ENCODE measurements at places on chromosomes 5 and 9. TPM values are rescaled to one million over a fixed set of nuclear protein-coding genes. Genes with fewer than 3 reads are reported as not detected.

The SERINC5 gene
- 128 TPM for total RNA-seq

The OR13C8 gene
- total RNA-seq: not detected

The ELOVL7 gene
- total RNA-seq: 7.8 TPM

The NPR3 gene
- total RNA-seq: 0.23 TPM

The LVRN gene
- total RNA-seq: 0.13 TPM

The CAAP1 gene
- total RNA-seq: 33.2 TPM

The ADGRD2 gene
- 1.6 TPM for total RNA-seq

The GDA gene
- total RNA-seq: 0.39 TPM

The SLC6A19 gene
- total RNA-seq: not detected

The SLC6A3 gene
- 0.53 TPM for total RNA-seq

The GPR150 gene
- 0.13 TPM for total RNA-seq

DNA sequence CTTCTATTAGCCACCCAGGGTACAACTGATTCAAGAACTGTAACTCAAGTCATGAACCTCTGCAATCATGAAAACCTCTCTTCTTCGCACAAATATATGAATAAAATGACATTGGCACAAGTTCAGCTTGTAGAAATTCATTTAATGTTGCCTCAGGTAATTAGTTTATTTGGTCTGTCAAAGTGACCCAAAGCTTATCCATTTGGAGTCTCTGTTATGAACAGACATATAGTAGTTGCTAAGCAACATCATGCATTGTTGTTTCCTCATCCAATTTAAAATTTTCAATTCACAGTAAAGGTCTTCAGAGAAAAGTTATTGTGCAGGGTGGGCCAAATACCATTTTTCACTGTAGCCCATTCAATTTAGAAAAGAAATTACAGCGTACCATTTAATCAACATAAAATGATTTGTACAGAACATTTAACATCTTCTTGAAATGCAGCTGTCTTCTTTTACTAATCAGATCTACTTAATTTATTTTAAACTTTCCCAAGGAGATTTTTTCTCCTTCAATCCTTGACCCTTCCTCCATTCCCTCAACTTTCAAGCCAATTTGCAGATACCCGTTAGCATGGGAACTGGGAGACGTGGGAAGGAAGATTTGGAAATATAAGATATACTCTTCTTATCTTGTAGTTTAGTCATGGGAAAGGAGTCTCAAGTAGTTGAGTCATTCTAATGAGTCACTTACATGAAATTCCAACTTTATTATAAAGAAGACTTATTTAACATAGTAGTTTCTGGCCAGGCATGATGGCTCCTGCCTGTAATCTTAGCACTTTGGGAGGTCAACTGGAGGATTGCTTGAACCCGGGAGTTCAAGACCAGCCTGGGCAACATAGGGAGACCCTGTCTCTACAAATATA lies 231.3 kb downstream of the ATPSCKMT start:
- no peak overlapping the region for H3K27ac ChIP-seq
- H3K4me1 ChIP-seq: peaks cover 7% of the 10 kb centered on the region
- peaks cover 12% of the 10 kb centered on the region for H3K36me3 ChIP-seq
- H3K4me3 ChIP-seq: no peak overlapping the region

GRCh38 chr5:147454996-147455677 lies 54.7 kb downstream of the DPYSL3 start:
- peaks cover 6% of the 10 kb centered on the region for H3K36me3 ChIP-seq
- peaks cover 70% of the 10 kb centered on the region for H3K4me1 ChIP-seq
- no peak for DNase-seq

DNA sequence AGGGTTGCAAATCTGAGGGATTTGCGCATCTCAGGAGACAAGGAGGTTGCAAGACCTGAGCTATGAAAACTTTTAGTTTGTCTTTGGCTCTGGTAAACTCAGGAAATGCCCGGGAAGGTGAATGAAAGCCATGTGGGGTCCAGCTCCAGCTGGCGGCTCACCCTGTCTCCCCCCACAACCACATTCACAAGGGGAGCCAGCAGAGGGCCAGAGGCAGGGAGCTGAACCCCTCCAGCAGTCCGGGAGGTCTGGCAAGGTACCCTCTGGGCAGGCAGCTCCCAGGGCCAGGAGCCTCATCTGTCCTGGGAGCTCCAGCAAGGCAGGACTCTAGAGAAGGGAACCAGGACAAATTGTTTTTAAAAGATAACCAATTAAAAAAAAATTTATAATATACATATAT lies 2.5 kb upstream of the FGFR4 start:
- no peak overlapping the region for H3K4me3 ChIP-seq
- H3K36me3 ChIP-seq: no peaks in the 10 kb centered on the region
- H3K27ac ChIP-seq: peak overlapping the region; percentile 27
- no peaks in the 10 kb centered on the region for H3K27me3 ChIP-seq
- no peak for DNase-seq
- peaks cover 37% of the 10 kb centered on the region for H3K4me1 ChIP-seq

DNA sequence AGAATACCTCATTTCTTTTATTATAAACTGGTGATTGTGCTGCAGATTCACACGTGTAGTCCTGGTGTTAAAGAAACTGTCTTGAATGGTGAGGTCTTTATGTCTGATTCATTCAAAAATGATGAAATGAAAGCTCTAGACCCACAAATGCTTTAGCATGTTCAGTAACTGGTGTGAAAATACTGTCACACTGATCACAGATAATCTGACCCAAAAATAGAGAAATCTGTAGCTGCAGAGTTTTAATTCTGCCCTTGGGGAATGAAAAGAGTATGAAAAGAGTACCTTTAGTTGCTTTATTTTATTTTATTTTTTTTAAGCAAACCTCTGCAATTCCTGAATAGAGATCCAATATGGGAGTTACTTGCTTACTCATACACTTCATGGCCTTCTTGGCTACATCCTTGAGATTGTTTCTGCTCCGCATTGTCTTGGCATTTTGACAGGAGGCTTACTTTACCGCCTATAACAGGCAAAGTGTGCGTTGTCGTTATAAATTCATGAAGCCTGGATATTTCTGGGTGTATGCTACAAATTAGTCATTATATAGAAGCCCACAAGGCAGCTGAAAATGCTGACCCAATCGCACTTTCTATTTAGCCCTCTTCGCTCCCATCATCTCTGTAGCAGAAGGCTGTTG lies 2.7 kb downstream of the RGMB start:
- no peak for DNase-seq
- peaks cover 51% of the 10 kb centered on the region for H3K4me1 ChIP-seq
- H3K4me3 ChIP-seq: peak overlapping the region; percentile 96
- peaks cover 7% of the 10 kb centered on the region for H3K27me3 ChIP-seq
- no peak overlapping the region for H3K27ac ChIP-seq
- H3K36me3 ChIP-seq: peaks cover 41% of the 10 kb centered on the region

GRCh38 chr5:124285071-124285470 lies 461.4 kb downstream of the ZNF608 start:
- H3K4me1 ChIP-seq: peaks cover 19% of the 10 kb centered on the region
- no peak for DNase-seq
- no peaks in the 10 kb centered on the region for H3K27me3 ChIP-seq
- H3K36me3 ChIP-seq: peaks cover 12% of the 10 kb centered on the region
- no peak overlapping the region for H3K4me3 ChIP-seq

- 0 out of 2 replicates have a peak, but pooled peaks cover under 1% of the 10 kb centered on the region for H3K36me3 ChIP-seq
- DNase-seq: no peak
- peak overlapping the region; percentile 40 for H3K4me3 ChIP-seq
- no peak overlapping the region for H3K27ac ChIP-seq
- peaks cover 4% of the 10 kb centered on the region for H3K27me3 ChIP-seq
These were observed 1.9 kb upstream of the RUSC2 start for GRCh38 chr9:35488021-35488420.

DNA sequence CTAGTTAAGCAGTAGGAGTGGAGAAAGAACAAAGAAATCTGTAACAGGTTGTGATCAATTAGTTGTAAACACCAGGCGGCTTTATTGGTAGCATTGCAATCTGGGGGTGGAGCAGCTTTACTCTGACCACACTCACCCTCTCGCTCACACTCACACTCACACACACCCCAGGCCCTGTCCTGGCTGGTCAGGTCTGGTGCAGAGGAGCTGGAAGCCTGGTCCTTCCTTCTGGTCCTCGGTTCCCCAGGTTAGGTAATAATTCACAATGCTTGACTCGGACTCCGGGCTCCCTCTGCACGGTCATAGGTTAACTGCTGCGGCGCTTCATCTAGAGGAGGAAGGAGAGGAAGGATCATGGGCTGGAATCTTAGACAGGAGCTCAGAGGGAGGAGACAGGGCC lies 1.6 kb downstream of the CCL19 start:
- no peak overlapping the region for H3K27ac ChIP-seq
- H3K27me3 ChIP-seq: peaks cover 3% of the 10 kb centered on the region
- peaks cover 16% of the 10 kb centered on the region for H3K4me1 ChIP-seq
- no peak for DNase-seq

DNA sequence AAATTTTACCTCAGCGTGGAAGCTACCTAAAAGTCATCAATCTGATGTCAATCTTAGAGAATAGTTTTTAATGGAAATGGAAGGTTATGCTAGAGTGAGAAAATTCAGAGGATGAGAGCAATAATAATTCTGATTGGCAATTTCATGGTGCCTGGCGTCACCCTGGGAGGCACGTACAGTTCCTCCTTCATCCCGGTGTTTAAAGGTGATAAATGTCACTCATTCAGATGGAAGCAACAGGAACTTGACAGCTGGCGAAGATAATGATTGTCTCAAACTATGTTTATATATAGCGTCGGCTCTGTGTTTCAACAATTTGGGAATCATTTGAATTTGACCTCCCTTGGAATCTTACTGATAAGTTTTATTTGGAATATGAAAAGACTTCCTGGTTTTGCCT lies 108.4 kb downstream of the MED10 start:
- no peaks in the 10 kb centered on the region for H3K36me3 ChIP-seq
- no peaks in the 10 kb centered on the region for H3K27me3 ChIP-seq
- H3K4me3 ChIP-seq: no peak overlapping the region

DNA sequence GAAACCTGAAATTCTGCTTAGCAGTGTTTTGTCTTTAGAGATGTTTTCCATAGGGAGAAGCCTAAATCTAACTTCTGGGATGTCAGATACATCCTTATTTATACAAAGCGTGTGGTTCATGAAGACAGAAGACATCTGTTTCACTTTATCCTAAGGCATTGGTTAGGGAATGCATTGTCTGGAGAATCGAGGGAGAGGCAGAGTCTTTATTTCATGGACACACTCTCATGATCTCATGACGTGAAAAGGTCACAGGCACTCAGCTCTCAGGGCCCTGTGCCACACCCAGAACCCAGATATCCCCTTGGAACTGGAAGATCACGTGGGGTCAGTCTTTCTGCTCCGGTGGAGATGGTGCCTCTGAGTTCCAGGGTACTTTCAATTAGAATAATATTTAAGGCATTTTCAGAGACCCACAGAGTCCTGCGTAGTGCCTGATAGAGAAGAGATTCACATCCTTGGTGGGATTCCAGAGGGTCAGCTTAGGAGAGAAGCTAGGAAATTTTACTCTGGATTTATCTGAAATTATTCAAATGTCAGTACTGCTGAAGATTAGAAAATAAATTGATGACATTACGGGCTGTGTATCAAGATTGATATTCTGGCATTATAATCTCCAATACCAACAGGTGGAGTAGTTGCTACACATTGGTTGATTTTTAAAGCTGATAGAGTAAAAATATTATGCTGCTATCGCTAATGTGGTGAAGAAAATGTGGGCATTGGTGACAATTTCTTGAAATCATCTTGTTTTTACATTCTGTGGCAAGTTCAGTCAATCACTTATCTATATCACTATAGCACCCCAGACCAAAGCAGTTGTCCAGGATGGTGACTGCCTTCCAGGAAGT lies 378.3 kb downstream of the MTRR start:
- no peak overlapping the region for H3K27ac ChIP-seq
- H3K4me3 ChIP-seq: no peak overlapping the region
- H3K36me3 ChIP-seq: no peaks in the 10 kb centered on the region
- no peaks in the 10 kb centered on the region for H3K27me3 ChIP-seq
- no peak for DNase-seq

DNA sequence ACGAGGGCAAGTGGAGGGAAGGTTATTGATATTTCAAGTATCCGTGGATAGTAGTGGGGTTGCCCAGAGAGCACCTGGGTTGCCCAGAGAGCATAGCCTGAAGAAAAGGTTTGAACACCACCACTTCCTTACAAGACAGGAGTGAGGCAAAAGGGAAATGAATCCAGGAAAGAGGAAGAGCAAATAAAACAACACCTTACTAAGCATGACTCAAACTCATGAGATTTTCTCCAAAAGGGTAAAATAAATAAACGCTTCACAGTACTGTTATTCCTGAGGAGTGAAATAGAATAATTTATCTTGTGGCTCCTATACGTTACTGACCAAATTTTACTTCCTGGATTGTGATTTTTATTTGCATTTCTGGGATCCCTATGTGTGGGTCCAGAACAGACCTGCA lies 65.2 kb upstream of the PTPRD start:
- H3K4me3 ChIP-seq: no peak overlapping the region
- no peak overlapping the region for H3K27ac ChIP-seq
- 0 out of 2 replicates have a peak, but pooled peaks cover 3% of the 10 kb centered on the region for H3K4me1 ChIP-seq
- peaks cover 2% of the 10 kb centered on the region for H3K36me3 ChIP-seq

GRCh38 chr5:43303242-43303641 lies 10.0 kb downstream of the HMGCS1 start:
- H3K27me3 ChIP-seq: no peaks in the 10 kb centered on the region
- no peak overlapping the region for H3K4me3 ChIP-seq
- H3K4me1 ChIP-seq: peaks cover 62% of the 10 kb centered on the region
- DNase-seq: no peak
- peaks cover 11% of the 10 kb centered on the region for H3K36me3 ChIP-seq

GRCh38 chr5:125103459-125103858 lies 357.0 kb upstream of the ZNF608 start:
- no peaks in the 10 kb centered on the region for H3K36me3 ChIP-seq
- no peak overlapping the region for H3K27ac ChIP-seq
- DNase-seq: no peak
- no peaks in the 10 kb centered on the region for H3K27me3 ChIP-seq

- no peak for DNase-seq
- H3K27me3 ChIP-seq: 0 out of 2 replicates have a peak, but pooled peaks cover 3% of the 10 kb centered on the region
- H3K4me3 ChIP-seq: no peak overlapping the region
- no peaks in the 10 kb centered on the region for H3K36me3 ChIP-seq
- no peak overlapping the region for H3K27ac ChIP-seq
- peaks cover 17% of the 10 kb centered on the region for H3K4me1 ChIP-seq
These were observed 270.7 kb upstream of the WWC1 start for GRCh38 chr5:168020542-168021294.

- 0 out of 2 replicates have a peak overlapping the region, but pooled peaks have one; percentile 37 for H3K27ac ChIP-seq
- no peak overlapping the region for H3K4me3 ChIP-seq
- DNase-seq: no peak
- peaks cover 47% of the 10 kb centered on the region for H3K4me1 ChIP-seq
These were observed 16.2 kb downstream of the ARL15 start for GRCh38 chr5:54294097-54294667.

All from WTC11 (cell line).